CD4-positive, alpha-beta T cell treated with Interleukin-6 at 100 ng/mL for 8 hours (primary cell): ENCODE measurements at places on chromosomes 7 and 10.

DNA sequence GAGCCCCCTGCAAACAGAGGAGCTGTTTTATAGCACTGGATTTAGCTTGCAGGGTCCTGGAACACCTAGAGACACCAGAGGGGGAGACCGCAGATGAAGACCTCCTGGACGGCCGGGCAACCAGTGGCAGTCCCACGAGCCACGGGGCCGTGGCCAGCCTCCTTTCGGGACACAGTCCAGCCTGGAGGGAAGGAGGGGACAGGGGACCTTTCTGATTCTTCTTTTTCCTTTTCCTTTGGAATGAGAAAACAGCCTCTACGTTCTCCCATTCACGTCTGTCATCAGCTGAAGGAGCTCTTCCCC is 35.4 kb upstream of the FAM20C start:
- no peak for DNase-seq

- DNase-seq, result no peak
Measured at GRCh38 chr10:16745061-16745460, 72.2 kb downstream of the RSU1 start.

DNA sequence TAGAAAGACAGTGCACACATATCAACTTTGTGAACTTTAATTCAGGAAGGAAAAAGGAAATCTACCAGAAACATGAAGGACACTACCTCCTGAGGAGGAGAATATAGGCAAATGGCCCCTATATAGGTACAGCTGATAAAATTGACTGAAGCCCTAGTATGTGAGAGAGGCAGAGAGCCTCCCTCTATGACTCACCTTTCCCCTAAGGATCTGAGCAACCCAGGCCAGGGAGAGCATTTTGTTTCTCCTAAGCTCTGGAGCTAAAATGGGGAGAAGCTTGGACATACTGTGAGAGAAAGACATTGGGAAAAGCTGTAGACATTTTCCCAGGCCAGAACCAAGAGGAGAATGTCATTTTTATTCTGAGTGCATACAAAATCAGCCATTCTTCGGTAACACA is 303.5 kb downstream of the AHR start:
- DNase-seq, result no peak

GRCh38 chr10:131870411-131870810 is 30.4 kb upstream of the PPP2R2D start:
- no peak for DNase-seq

GRCh38 chr7:128398016-128398840 is 11.6 kb downstream of the IMPDH1 start:
- DNase-seq, result peak; percentile 45

- DNase-seq, result no peak
Measured at GRCh38 chr7:45980973-45981372, 59.9 kb upstream of the IGFBP3 start.

- DNase-seq, result no peak
Measured at GRCh38 chr7:16178092-16178491, 243.2 kb downstream of the CRPPA start.
